ENCODE measurements at places on chromosomes 16 and 17.

DNA sequence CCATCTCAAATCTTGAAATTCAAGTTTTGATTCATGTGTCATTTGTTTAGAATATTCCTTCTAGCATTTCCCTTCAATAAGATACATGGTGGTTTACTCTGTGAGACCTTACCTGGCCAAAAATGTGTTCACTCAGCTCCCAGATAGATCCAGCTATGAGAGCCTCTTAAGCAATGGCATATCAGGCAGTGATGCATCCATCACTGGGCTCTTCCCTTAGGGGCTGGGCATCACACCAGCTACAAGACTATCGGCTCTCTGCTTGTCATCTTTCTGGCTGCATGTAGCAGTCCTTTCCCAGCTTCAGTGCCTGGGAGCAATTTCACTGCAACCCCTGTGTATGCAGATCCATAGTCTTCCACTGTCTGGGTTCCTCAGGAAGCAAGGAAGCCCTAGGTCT lies 40.6 kb downstream of the GOSR1 start:
- DNase-seq = no peak

DNA sequence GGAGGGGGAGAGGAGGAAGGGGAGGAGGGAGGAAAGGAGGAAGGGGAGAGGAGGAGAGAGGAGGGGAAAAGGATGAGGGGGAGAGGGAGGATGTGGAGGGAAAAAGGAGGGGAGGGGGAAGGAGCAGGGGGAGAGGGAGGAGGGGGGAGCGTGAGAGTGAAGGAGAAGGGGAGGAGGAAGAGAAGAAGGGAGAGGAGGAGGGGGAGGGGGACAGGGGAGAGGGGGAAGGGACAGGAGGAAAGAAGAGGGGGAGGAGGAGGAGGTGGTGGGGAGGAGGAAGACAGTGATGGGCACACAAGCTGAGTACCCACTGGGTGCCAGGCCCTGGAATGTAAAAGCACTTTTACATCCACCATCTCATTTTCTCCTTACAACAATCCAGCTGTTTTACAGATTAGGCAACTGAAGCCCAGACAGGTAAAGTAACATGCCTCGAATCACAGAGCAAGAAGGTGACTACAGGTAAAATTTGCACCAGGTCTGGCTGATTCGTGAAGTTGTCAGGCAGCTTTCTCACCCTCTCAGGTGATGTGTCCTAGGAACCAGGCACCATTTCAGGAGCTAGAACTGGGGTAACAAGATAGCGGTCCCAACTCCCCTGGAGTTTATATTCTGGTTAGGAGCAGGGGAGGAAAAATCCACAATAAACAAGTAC lies 10.0 kb upstream of the LITAF start:
- no peak for DNase-seq

GRCh38 chr17:39022924-39023323 lies 55.7 kb upstream of the FBXO47 start:
- no peak for DNase-seq

DNA sequence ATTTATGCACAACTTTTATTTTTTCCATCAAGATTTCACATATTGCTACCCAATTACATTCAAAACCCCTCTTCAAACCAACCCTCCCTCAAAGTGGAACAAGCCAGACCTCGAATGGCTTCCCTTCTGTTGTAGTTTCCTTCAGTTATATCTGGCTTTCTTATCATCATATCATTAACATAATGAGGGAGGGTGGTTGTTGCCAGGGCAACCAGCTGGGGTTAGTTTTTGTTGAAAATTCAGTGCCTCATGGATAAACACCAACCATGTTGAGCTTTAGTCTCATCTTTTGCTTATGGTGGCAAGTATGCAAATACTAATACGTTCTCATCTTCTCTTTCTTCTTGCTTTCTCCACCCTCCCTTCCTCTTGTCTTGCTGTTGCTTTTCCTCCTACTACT lies 359.7 kb downstream of the CDH11 start:
- no peak for DNase-seq

DNA sequence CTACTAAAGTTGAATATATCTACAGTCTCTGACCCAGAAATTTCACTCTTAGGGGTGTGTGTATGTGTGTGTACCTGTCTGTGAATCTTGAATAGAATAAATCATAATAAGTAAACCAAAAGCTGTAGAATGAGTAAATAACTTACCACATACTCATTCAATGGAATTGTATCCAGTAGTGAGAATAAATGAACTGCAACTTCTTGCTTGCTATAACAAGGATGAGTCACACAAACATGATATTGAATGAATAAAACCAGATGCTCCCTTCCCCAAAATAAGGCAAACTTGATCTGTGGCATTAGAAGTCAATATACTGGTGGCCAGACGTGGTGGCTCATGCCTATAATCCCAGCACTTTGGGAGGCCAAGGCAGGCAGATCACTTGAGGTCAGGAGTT lies 259.8 kb upstream of the MON1B start:
- DNase-seq = no peak

DNA sequence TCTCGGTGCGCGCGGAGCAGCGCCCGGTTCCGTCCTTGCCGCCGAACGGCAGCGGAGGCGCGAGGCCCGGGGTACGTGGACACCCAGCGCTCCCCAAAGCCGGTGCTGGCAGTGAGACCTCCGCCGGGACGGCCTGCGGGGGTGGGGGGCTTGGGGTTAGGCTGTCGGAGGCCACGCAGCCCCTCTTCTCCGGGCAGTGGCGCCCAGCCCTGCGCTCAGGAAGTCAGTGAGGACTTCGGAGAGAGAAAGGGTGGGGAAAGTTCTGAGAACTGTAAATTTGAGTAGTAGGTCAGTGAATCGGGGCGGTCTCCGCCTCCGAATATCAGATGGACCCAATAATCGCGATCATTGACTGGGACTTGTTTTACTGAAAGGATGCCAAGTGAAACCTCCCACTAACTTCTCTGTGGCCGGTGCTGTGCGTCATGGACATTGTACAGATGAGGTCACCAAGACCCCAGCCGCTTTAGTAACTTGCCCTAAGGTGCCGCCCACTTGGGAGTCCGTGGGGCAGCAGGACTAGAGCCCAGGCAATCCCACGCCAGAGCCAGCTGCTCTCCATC lies 468 bp downstream of the IL4R start:
- no peak for DNase-seq

GRCh38 chr17:56793531-56793930 lies 40.2 kb downstream of the C17orf67 start:
- DNase-seq = no peak

DNA sequence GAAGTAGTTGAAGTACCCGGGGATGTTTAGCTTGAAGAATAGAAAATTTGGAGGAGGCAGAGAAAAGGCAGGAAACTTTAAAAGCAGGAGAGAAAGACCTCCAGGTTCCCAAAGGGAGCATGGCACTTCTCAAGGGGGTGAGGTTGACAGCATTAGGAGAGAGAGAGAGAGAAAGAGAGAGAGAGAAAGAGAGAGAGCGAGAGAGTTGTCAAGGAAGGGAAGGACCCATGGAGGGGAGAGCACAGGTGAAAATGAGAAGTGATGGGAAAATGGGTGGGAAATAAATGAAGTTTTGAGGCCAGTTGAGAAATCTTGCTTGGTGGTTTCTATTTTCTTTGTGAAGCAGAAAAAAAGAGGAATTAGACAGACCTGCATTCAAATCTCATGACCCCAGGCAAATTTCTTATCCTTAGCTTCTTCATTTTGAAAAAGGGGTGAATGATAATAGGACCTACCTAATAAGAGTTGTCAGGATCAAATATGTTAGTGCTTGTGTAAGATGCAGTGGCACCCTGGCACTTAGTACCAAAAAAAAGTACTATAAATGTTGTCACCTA lies 24.0 kb downstream of the PRKCB start:
- no peak for DNase-seq

GRCh38 chr17:1617620-1618174 lies 10.9 kb downstream of the SLC43A2 start:
- no peak for DNase-seq

GRCh38 chr17:35986643-35987042 lies at the start of gene CCL14:
TSS of gene CCL14 (minus strand) at chr17:35986729. CDS start at chr17:35986649, 80 bp downstream.
- DNase-seq = no peak

GRCh38 chr17:933312-934073 lies 46.1 kb downstream of the NXN start:
- DNase-seq = no peak

DNA sequence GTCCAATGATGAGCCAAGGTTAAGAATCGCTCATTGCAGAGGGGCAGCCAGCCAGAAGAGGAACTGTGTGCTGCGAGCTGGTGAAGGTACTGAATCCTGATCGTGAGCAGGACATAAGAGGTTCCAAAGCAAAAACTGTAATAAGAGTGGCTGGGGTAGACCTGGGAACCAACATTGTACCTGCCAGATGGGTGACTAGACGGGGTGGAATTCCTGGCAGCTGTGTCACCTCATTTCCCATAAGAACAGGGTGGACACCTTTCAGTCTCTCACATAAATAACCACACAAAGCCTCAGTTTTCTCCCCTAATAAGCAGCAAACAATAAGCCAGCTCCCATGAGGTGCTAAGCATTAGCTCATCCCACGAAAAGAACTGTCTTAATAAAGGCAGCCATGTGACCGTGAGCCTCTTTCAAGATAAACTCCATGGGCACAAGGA lies 290.3 kb downstream of the SOX9 start:
- DNase-seq = no peak

DNA sequence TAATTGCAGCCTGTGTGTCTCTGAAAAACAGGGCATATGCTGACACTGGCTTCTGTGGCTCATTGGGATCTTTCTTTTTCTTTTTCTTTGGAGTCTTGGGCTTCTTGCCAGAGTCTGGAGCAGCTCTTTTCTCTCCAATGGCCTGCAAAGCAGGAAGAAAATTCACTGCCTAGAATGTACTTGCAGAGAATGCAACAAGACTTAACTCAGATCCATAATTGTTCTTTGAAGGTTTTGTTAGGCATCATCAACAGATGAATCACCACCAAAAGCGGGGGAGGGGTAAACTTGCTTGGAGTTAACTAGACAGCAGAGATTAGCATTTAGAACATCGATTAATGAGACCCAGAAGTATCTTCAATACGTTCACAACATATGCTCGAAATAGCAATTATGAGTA lies 100.9 kb downstream of the TOX3 start:
- DNase-seq = no peak

GRCh38 chr17:71799657-71800056 lies 321.2 kb upstream of the SOX9 start:
- DNase-seq = no peak

- no peak for DNase-seq
Observed at GRCh38 chr17:4538236-4539002, 16.8 kb downstream of the MYBBP1A start.

DNA sequence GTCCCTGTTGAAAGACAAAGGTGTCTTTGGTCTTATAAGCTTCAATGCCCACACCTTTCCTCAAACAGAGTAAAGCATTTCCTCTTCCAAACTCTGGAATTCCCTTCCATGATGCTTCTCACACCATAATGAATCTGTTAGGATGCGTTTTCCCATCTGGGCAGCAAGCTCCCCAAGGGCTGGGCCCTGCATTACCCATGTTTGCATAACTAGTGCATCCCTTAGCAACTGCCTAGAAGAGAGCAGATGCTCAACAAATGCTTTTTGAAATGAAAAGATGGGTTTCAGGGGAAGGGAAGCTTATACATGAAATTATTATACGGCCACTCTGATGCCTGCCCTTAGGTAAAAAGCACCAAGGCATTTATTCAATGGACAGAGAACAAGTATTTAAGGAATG lies 124.5 kb upstream of the CCL2 start:
- DNase-seq = no peak

GRCh38 chr17:34246446-34246845 lies 8.6 kb upstream of the CCL2 start:
- no peak for DNase-seq

GRCh38 chr16:75267631-75268264 lies 16.3 kb upstream of the BCAR1 start:
- peak; percentile 83 for DNase-seq

GRCh38 chr16:1094601-1095449 lies 1.2 kb downstream of the C1QTNF8 start:
- DNase-seq = no peak

- DNase-seq = no peak
Observed at GRCh38 chr16:77684181-77684526, 38.2 kb upstream of the NUDT7 start.

DNA sequence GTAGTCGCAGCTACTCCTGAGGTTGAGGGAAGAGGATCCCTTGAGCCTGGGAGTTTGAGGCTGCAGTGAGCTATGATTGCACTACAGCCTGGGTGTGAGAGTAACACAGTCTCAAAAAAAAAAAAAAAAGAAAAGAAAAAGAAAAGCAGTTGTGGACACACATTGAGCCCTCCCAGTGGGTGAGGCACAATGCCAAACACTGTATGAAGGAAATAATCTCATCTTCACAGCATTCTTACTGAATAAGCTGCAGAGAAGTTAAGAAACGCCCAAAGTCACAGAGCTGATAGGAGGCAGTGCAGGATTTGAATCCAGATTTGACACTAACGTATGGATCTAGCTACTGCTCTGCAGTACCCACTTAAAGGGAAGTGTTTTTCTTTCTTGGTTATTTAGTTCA lies 5.9 kb upstream of the LYZL6 start:
- DNase-seq = no peak

- no peak for DNase-seq
Observed at GRCh38 chr17:32904891-32905290, 23.1 kb upstream of the TMEM98 start.

DNA sequence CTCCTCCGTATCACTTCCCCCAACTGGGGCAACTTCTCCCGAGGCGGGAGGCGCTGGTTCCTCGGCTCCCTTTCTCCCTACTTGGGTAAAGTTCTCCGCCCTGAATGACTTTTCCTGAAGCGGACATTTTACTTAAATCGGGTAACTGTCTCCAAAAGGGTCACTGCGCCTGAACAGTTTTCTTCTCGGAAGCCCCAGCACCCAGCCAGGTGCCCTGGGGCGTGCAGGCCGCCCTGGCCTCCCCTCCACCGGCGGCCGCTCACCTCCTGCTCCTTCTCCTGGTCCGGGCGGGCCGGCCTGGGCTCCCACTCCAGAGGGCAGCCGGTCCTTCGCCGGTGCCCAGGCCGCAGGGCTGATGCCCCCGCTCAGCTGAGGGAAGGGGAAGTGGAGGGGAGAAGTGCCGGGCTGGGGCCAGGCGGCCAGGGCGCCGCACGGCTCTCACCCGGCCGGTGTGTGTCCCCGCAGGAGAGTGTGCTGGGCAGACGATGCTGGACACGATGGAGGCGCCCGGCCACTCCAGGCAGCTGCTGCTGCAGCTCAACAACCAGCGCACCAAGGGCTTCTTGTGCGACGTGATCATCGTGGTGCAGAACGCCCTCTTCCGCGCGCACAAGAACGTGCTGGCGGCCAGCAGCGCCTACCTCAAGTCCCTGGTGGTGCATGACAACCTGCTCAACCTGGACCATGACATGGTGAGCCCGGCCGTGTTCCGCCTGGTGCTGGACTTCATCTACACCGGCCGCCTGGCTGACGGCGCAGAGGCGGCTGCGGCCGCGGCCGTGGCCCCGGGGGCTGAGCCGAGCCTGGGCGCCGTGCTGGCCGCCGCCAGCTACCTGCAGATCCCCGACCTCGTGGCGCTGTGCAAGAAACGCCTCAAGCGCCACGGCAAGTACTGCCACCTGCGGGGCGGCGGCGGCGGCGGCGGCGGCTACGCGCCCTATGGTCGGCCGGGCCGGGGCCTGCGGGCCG lies 1.6 kb downstream of the HIC1 start:
- no peak for DNase-seq

- DNase-seq = no peak
Observed at GRCh38 chr16:69126221-69126620, 6.2 kb downstream of the CHTF8 start.

Measured in NCI-H2107 (cell line).